ENCODE measurements at places on chromosomes 1 and 21.
A peak's percentile ranks its signal among the peaks of the same experiment; 100 is the strongest.

GRCh38 chr1:38009088-38009840 is 3.3 kb upstream of the UTP11 start:
- peak; percentile 78 for DNase-seq

DNA sequence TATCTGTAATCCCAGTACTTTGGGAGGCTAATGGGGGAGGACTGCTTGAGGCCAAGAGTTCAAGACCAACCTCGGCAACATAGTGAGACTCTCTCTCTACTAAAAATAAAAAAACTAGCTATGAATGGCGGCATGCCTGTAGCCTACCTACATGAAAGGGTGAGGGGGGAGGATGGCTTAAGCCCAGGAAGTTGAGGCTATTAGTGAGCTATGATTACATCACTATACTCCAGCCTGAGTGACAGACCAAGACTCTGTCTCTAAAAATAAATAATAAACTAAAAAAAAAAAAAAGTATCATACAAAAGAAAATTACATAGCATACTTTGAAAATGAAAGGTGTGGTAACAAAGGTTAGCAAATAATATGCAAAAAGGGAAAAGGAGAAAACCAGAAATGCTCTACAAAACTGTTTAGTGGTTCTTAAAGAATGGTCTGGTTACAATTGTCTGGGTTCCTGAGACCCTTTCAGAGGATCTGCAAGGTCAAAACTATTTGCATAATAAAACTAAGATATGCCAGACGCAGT is 19.0 kb upstream of the SH2D5 start:
- no peak for DNase-seq

DNA sequence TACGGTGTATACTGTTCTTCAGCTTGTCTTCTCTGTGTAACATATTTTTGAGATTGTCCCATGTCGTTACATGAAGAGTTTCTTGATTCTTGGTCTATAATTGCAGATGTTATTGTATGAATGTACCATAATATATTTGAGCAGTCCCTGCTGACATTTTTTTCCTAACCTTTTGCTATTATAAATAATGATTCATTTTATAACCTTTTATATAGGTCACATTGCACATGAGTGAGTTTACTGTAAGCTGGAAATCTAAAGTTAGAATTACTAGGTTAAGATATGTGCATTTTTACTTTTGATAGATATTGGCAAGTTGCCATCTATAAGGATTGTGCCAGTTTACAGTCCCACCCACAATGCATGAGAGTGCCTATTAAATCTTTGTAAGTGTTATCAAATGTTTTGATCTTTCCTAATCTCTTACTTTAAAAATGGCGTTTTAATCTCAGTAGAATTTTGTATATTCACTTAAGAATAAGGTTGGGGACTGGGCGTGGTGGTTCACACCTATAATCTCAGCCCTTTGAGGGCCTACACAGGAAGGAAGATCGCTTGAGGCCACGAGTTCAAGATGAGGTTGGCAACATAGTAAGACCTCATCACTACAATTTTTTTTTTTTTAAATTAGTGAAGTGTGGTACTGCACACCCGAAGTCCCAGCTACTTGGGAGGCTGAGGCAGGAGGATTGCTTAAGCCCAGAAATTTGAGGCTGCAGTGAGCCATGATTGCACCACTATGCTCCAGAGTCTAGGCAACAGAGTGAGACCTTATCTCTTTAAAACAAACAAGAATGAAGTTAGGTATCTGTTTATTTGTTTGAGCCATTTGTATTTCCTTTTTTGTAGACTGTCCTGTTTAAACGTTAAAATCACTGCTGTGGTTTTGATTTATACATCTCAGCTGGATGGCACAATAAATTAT is 36.5 kb downstream of the ZMYM1 start:
- no peak for DNase-seq

GRCh38 chr1:212368073-212368484 is 46.6 kb downstream of the PACC1 start:
- peak; percentile 71 for DNase-seq

- no peak for DNase-seq
Measured at GRCh38 chr1:151157067-151157531, 650 bp downstream of the TNFAIP8L2 start.

All from M059J (cell line).